ENCODE measurements at places on chromosomes 12 and 14.

- DNase-seq, result no peak
These were observed 446.1 kb upstream of the TMEM132C start for GRCh38 chr12:127820846-127821245.

GRCh38 chr14:59687663-59688062 lies 111.1 kb upstream of the CCDC175 start:
- DNase-seq, result no peak

DNA sequence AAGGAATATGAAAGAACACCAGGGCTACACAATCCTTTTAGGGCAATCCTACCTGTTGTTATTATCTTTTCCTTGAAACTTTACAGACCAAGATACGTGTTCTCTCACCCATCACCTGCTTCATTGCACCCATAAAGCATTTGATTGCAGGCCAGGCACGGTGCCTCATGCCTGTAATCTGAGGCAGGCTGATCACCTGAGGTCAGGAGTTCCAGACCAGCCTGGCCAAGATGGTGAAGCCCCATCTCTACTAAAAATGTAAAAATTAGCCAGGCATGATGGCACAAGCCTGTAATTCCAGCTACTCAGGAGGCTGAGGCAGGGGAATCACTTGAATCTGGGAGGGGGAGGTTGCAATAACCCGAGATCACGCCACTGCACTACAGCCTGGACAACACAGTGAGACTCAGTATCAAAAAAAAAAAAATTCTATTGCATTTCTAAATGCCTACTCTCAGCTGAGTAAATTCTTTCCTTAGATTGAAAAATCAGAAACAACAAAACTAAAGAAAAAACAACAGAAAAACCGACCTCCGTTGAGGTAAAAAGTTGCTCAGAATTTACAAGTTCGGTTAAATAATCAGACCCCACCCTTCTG lies 183.7 kb upstream of the TMEM132C start:
- DNase-seq, result no peak

- DNase-seq, result no peak
These were observed 513 bp downstream of the BCAT1 start for GRCh38 chr12:24948420-24948756.

DNA sequence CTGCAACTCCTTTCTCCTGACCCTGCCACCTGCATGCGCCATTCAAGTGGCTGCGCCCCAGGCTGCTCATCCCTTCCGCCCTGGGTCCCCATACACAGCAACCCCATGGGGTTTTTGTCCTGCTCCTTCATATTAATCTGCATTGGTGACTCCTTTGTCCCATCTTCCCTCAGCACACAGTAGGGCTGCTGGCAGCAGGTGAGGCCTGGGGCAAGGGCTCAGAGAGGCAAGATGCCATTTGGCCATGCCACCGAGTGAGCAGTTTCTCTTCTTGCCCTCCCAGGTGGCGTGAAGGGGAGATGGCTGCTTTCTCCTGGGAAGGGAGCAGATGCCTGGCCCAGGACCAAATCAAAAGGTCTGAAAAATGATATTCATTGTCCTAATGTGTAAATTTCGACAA lies 9.1 kb downstream of the RTL1 start:
- DNase-seq, result no peak

- DNase-seq, result no peak
These were observed 448.7 kb downstream of the SLC6A15 start for GRCh38 chr12:84463741-84464495.

DNA sequence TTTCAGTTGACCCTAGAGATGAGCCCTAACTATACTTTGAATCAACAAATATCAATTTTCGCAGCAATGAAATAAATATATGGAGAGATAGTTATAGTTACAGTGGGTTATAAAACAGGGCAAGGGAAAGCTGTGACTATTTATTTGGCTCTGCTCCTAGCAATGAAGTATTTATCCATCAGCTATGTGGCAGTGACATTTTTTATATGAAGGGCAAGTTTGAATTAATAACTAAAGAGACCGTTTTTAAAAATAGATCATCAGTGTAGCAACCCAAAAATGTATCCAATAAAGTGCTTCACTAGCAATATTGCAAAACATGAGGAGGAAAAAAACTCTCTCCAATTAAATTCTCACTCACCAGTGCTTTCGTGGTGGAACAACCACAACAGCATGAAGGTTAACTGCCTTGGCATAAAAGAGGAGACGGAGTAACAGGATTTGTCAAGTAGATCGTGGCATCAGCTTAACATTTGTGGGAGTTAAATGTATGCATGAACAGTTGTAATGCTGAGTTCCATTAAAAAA lies 58.1 kb upstream of the NUDT4 start:
- DNase-seq, result no peak
